Fibroblast of skin of back (primary cell): ENCODE measurements at places on chromosomes 11 and 22.

- DNase-seq = peak; percentile 58
Measured at GRCh38 chr11:95503047-95503446, 272.0 kb upstream of the SESN3 start.

DNA sequence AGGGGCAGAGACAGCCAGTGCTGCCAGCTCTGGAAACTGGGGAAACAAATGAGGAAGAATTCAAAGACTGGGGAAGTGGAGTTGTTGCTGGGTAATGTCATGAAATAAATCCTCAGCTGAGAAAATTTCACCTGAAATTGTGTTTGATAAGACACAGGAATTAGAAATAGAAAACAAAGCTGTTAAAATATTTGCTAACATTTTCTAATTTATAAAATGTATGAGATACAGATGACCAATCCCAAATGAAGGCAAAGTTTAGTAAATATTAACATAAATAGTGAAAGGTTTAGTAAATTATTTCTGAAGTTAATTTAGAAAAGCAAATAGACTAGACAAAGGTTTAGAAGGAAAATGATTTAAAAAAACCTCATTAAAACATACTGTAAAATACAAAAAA lies at the start of gene OR56A5:
Gene OR56A5, minus strand, starts transcription at position 101 of the 400 bp plus-strand sequence. Its CDS starts 0 bp downstream, at position 101.
- DNase-seq = no peak

- DNase-seq = no peak
Measured at GRCh38 chr11:2794046-2794967, 91.3 kb downstream of the CDKN1C start.

GRCh38 chr11:112582366-112582765 lies 321.7 kb upstream of the PLET1 start:
- DNase-seq = no peak

- no peak for DNase-seq
Measured at GRCh38 chr11:110026858-110027626, 66.2 kb upstream of the ZC3H12C start.

DNA sequence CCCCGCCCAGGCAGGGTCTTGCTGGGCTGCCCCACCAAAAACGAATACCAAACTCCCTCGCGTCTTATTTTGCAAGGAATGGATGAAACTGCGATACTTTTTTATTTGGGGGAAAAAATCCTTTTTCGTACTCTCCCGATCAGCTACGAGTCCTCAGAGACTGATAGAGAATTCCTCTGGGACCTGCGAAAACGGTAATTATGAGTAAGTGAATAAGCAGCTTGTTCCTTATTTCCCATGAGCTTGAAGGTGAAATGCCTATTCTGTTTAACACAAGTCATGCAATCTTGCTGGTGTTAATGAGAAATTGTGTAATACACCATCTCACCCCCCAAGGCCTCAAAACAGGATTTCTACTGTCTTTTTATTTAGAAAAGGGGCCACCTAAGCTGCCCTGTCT lies 5.5 kb downstream of the GRK3 start:
- no peak for DNase-seq

DNA sequence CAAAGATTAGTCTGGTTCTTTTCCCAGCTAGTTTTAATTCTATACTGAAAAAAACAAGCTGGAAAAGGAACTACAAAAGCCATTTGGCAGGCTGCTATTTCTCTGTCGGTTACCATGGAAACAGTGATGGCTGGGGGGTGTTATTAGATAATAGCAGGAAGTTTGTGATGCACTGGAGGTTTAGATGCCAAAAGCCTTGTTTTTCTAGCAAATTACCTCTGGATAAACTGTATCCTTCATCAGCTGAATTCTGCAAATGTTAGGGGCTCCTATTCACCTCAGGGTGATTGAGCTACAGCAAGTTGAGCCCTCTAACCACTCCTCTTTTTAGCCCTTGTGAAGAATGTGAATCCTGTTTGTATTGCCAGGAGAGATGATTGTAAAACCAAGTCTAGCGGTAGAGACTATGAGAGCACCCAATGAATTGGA lies 25.2 kb downstream of the ALKBH3 start:
- DNase-seq = no peak

- no peak for DNase-seq
Measured at GRCh38 chr22:20228055-20228938, 39.8 kb downstream of the RTN4R start.

DNA sequence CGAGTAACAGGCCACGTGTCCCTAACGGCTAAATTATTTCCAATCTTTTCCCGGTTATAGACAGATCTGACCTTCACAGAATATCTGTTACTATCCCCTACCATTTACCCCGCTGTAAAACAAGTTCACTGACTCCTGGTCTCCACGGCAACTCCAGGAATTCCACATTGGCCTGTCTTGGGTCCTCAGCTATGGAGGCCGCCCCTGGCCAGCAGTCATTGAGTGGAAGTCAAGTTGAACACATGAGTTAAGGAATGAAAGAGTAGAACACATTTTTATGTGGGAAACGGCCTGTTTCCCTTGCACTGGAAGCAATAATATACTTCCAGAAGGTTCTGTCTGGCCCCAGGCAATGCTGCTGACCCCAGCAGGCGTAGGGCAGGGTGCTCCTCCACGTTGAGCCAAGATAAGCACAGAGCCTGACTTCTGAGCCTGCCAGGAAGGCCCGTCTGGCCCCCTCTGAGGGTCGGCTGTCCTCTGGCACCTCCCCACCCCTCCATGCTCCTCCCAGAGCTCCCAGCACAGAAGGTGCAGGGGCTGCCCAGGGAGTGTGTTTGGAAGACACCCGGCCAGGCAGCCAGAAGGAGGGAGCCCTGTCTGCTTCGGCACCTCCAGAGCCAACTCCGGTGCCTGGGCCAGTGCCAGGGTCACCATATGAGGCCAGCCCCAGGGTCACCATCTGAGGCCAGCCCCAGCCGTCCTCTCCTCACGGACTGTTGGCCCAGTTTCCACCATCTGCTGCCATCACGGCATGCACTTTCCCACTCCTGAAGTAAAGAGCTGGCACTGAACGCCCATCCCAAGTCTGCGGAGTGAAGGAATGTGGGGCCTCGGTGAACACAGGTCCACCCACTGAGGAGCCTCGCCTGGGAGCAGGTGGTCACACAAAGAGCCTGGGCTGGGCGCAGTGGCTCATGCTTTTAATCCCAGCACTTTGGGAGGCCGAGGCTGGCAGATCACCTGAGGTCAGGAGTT lies 813.2 kb downstream of the BRD1 start:
- DNase-seq = no peak

GRCh38 chr11:104127828-104128227 lies 36.1 kb downstream of the PDGFD start:
- peak; percentile 64 for DNase-seq

DNA sequence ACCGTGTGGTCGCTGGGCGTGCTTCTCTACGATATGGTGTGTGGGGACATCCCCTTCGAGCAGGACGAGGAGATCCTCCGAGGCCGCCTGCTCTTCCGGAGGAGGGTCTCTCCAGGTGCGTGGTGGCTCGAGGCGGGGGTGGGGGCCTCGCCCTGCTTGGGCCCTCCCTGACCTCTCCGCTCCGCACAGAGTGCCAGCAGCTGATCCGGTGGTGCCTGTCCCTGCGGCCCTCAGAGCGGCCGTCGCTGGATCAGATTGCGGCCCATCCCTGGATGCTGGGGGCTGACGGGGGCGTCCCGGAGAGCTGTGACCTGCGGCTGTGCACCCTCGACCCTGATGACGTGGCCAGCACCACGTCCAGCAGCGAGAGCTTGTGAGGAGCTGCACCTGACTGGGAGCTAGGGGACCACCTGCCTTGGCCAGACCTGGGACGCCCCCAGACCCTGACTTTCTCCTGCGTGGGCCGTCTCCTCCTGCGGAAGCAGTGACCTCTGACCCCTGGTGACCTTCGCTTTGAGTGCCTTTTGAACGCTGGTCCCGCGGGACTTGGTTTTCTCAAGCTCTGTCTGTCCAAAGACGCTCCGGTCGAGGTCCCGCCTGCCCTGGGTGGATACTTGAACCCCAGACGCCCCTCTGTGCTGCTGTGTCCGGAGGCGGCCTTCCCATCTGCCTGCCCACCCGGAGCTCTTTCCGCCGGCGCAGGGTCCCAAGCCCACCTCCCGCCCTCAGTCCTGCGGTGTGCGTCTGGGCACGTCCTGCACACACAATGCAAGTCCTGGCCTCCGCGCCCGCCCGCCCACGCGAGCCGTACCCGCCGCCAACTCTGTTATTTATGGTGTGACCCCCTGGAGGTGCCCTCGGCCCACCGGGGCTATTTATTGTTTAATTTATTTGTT lies 2.4 kb downstream of the PIM3 start:
- no peak for DNase-seq

DNA sequence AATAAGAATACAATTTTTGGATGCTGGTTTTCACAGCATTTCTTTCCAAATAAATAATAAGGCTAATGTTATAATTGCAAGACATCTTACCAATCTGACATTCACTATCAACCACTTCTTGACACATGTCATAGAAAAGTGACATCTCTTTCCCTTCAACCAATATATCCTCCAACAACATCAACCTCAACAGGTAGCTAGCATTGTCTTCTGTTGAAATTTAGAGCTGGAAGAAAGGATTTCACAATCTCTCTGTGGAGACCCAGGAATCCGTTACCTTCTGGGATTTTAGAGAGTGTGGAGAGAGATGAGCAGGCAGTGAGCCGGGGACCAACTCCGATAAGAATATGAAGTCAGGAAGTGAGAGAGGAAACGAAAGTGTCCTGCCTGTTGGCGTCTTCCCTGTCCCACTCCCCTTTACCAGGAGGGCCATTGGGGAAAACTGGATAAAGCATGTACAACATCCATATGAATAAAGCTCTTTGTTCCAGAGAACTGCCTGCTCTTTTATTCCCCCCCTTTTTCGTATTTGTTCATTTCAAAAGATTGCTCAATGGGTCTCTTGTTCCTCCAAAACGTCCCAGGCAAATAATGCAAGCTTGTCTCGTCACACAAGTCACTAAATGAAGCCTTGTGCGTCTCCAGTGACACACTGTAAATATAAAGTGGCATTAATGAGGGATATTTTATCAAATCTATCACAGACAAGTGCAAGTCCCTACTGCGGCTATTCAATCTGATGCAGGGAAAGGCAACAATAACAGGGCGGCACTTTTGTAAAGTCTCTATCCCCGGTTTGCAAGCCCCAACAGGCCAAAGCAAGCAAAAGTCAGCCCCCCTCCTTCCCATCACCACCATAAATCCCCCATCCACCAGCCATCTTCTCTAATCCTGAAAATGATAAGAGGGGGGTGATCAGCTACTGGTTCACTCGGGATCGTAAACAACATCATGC lies 3.4 kb downstream of the CADM1 start:
- DNase-seq = no peak

DNA sequence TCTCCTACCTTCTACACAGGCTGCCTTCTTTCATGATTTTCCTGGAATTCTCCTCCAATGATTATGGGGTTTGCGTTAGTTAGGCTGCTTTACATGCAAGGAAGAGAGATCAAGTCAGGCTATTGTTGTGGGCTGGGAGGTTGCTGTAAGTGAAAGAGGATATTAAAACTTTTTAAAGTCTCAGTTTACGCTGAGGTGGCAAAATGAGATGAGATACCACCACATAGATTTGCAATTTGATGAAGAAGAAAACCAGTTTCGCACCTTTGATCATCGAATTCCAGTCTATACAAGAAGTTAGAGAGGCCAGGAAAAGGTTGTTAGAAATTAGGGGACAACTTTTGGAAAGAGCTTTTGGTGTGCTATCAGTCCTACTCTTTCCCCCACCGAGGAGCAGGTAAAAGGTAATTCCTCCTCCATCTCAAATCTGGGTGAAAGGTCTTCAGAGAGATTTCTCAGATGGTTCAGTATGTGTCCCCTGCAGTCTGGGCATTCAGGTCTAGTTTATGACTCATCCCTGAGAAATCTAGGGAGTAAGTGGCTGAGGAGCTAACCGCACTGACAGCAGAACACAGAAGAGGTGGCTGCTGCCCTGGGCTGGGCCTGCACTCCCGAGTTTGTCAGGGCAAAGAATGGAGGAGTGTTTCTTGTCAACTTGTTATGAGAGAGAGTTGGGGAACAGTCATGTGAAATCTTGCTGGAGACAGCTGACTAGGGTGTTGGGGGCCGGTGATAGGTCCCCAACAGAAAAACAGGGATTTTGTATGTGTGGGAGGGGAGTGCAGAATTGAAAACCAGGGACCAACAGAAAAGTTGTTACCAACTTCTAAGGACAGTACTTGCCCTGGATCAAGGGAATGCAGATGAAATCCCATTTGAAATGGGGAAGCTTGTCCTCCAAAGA lies 34.7 kb downstream of the CCDC83 start:
- peak; percentile 85 for DNase-seq

DNA sequence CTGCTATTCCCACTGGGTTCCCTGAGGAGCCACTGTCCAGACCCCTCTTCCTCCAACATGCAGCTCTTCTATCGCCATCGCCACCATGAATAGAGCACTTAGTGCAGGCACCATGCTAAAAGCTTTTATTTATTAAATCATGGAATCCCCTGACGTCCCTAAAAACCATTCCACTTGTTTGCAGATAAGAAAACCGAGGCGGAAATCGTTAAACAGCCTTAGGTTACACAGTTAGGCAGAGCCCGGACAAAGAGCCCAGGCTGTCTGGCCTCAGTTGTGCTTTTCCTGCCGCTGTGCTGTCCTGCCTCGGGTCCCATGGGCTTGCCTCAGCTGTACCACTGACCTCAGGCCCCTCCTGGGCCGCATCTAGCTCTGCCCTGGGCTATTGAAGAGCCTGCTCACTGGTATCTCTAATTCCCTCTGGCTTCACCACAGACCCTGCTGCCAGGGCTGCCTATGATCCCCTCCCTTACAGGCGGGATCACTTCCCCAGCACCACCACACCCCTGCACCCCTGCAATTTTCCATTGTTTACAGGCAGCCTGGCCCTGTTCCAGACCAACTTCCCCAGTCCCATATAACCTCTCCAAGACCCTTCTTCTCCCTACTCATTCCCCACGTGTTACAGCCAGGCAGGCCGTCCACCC lies 13.0 kb upstream of the TUB start:
- no peak for DNase-seq

DNA sequence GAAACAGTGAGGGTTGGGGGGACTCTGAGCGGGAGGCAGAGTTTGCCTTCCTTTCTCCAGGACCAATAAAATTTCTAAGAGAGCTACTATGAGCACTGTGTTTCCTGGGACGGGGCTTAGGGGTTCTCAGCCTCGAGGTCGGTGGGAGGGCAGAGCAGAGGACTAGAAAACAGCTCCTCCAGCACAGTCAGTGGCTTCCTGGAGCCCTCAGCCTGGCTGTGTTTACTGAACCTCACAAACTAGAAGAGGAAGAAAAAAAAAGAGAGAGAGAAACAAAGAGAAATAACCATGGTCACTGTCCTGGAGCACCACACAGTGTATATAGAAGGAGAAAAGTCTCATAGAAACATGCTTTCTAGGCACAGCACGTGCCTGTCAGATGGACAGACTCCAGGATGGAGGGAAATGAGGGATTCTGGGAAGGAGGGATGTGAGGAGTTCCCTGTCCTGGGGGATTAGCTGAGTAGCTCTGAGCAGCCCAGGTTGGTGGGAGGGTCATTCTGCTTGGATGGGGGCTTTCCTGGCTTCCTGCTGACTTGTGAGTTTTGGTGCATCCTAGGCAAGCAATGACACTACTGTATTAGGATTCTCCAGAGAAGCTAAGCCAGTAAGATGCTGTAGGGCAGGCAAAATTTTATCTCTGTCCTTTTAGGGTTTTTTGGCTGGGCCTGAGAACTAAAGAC lies 3.1 kb downstream of the GSTP1 start:
- no peak for DNase-seq

DNA sequence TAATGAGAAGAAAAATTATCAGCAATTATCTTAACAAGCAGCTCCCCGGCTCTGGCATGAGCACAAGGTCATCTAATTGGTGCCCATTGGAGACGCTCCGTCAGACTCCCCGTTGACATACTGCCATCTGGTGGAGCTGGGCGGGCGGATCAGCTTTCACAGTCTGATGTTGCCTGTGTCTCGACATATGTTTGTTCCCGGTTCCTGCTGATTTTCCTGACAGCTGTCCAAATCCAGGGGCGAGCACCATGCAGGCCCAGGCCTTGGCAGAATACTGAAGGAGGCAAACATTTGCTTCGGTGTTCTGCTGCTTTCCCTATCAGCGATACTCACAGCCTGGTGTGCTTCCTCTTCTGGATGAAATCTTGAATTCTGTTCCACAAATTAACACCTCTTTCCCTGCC lies 43.8 kb upstream of the BARX2 start:
- DNase-seq = peak; percentile 69
